ENCODE measurements at places on chromosomes 6 and 20.

- no peak for DNase-seq
Observed at GRCh38 chr6:35739645-35740524, 3.1 kb downstream of the ARMC12 start.

DNA sequence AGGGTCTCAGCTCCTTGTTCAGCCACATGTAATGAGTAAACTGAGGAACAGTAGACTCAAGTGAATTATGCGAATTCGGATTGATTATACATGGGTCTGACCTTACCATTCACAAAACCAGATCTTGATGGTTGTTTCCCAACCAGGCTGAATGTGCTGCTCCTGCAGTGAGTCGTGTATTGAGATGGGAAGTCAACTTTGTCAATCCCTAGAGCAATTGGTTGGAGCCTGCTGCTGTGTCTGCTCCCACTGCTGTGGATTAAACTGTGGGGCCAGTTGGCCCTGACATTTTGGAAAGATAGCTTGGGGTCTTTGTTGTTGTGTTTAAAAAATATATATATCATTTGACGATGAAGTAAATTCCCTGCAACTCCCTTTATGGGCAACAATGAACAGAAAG lies 23.9 kb downstream of the FAM50B start:
- DNase-seq = no peak

GRCh38 chr6:111432511-111432910 lies 50.5 kb downstream of the REV3L start:
- DNase-seq = no peak

GRCh38 chr6:100176311-100176950 lies 182.4 kb upstream of the MCHR2 start:
- DNase-seq = no peak

- no peak for DNase-seq
Observed at GRCh38 chr6:112744827-112745226, 397.7 kb downstream of the RFPL4B start.

DNA sequence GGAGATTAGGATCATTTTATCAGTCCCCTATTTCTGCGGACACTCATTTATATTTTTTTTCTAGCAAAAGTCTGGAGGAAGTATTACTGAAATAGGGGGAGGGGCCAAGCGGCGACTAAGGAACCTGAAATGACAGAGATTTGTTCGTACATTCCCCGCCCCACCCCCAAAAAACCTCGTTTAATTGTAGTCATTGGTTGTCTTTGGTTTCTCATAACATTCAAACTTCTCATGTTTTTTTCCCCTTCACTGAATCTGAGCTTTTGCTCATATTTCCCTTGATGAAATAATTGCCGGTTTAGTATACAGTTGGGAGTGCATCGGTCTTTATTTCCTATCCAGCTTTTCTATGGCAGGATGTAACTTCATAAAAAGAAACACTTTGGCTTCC lies 768 bp upstream of the FYN start:
- DNase-seq = no peak

GRCh38 chr20:20680991-20681508 lies 31.4 kb downstream of the RALGAPA2 start:
- no peak for DNase-seq

GRCh38 chr6:166588691-166589336 lies 2.3 kb upstream of the RAMACL start:
- DNase-seq = no peak

DNA sequence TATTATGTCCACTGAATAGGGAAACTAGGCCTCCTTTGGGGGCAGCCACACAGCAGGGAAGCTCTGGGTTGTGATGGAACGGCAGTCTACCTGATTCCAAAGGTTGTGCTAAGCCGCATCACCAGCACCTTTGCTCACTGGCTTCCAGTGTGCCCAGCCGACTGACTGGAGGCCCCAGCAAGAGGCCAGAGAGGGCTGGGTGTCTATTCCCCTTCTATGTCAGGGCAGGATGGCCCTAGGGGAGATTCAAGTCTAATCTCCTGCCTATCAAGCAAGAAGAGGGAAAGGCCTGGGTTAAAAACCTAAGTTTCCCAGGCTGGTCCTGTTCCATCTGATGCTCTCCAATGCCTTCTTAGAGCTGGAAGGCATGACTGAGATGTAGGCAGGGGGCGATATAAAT lies 53.6 kb downstream of the JPH2 start:
- DNase-seq = no peak

GRCh38 chr6:39247667-39248194 lies 18.5 kb upstream of the KCNK5 start:
- no peak for DNase-seq

GRCh38 chr6:37125774-37126492 lies 44.0 kb upstream of the PIM1 start:
- DNase-seq = no peak

DNA sequence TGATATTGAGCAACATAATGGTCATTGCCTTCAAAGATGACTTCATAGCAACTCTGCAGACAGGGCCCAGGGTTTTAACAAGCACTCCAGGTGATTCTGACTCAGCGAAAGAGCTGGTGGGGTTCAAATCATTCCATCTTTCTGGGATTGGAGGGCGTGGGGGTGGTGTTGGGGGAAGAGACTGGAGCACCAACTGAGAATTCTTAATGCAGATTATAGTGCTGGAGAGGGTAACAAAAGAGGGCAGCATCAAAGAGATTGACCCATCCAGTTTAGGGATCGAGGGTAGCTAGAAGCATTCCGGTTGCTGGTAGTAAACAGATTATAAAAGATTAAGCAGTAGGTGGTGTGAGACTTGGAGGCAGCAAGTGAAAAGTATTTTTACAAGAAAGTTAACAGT lies 15.9 kb downstream of the PFDN4 start:
- no peak for DNase-seq

DNA sequence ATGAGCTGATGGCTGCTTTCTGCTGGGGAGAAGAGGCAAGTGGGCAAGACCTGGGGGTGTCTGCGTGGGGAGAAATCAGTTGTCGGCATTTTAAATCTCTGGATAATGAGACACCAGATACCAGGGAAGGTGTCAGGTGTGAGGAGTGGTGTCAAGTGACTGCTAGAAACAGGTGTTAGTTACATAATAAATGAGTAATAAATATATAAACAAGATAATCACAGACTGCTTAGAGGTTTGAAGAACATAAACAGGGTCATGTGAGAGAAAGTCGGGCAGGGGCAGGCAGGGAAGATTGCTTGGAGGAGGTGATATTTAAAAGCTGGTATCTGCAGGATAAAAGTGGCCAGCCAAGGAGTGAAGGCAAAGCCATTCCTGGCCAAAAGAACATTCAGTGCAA lies 87.2 kb upstream of the RIN2 start:
- no peak for DNase-seq

DNA sequence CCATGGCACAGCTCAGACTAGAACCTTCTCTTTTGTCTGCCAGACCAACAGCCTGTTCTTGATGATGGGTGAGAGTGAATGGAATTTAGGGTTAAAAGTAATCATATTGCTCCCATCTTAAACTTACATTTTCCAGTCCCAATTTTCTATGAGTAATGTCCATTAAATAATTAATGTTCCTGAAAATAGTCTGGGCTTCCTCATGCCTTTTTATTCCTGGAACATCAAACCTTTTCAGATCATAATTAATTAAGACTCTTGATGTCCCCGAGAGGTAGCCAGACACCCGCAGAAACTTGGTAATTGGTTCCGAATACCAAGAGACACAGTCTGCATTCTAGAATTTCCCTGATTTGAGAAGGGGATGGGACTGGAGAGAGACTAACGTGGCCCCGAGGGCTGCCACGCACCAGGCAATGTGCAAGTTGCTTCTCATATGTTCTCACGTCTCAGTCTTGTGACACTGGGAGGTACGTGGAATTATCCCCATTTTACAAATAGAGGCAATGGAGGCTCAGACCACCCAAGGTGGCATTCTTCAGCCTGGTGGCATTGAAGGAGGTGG lies 78.6 kb upstream of the TOX2 start:
- no peak for DNase-seq

DNA sequence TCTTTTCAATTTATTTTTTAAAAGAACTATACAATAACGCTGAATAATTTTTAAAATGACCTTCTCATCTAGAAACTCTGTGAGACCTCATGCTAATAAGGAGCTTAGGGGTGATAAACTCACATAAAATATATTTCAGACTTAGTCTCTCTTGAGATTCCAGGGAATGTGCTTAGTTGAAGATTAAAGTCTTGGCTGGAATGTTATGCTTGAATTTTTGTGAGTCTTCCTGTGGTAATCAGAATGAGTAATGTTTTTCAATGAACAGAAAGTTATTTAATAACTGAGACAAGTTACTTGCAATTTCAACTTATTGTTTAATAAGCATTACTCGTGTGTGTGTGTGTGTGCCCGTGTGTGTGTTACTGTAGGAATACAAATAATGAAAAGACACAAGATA lies 379.9 kb upstream of the EPHA7 start:
- no peak for DNase-seq

GRCh38 chr6:108559884-108560462 lies 744 bp upstream of the FOXO3 start:
- DNase-seq = no peak

- no peak for DNase-seq
Observed at GRCh38 chr6:38935051-38935450, 113.5 kb upstream of the GLP1R start.
